ENCODE measurements at places on chromosomes 2 and 18. TPM values are rescaled to one million over a fixed set of nuclear protein-coding genes. Genes with fewer than 3 reads are reported as not detected.

DNA sequence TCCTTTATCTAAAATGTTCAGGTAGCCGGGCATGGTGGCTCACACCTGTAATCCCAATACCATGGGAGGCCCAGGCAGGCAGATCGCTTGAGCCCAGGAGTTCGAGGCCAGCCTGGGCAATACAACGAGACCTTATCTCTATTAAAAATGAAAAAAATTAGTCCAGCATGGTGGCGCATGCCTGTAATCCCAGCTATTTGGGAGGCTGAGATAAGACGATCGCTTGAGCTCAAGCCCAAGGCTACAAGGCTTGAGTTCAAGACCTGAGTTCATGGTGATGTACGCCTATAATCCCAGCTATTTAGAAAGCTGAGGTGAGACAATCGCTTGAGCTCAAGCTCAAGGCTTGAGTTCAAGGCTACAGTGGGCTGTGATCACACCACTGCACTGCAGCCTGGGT, 45.6 kb upstream of the GPR75 start:
- no peak for DNase-seq

Gene CDKL4
- polyA plus RNA-seq: not detected

DNA sequence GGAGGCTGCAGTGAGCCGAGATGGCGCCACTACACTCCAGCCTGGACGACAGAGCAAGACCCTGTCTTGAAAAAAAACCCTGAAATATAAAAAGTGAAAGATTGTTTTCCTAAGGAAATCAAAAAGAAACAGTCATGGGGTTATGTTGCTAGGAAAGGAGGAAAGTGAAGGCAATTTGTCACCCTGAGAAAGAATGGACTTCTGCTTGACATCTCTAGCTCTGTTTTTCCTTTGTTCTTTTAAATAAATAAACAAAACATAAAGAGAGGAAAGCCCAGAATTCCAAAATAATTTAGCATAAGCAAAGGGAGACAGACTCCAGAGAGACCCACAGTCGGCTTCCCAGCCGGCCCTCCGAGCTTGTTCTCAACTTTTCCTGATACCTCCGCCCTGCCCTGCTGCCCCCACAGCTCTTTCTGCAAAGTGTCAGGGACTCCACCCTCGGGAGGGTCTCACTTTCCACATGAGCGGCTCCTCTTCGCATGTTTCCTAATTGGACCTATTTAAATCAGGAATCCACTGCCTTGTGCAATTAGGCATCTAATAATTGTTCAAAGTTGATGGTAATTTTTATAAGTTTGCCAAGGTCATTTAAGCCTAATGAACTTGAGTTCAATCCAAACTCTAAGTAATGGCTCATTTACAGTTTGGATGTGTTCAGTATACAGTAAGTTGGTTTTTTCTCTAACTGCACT, 49.8 kb upstream of the COPS8 start:
- DNase-seq: no peak

Gene G6PC2
- polyA plus RNA-seq: not detected

GRCh38 chr2:586641-587076, 90.5 kb downstream of the TMEM18 start:
- no peak for DNase-seq

Gene NCKAP5
- polyA plus RNA-seq: 0.51 TPM

Gene FAM110C
- polyA plus RNA-seq: 1.4 TPM

GRCh38 chr2:159155320-159155719, 131.2 kb downstream of the WDSUB1 start:
- DNase-seq: no peak

Gene CRYBA2
- polyA plus RNA-seq: not detected

- no peak for DNase-seq
Measured at GRCh38 chr2:71546777-71547281, 93.5 kb downstream of the DYSF start.

Gene APLF
- polyA plus RNA-seq: 0.65 TPM

- no peak for DNase-seq
Measured at GRCh38 chr2:112811841-112812306, 24.7 kb downstream of the IL1B start.

Gene KCNE4
- polyA plus RNA-seq: 2.4 TPM

DNA sequence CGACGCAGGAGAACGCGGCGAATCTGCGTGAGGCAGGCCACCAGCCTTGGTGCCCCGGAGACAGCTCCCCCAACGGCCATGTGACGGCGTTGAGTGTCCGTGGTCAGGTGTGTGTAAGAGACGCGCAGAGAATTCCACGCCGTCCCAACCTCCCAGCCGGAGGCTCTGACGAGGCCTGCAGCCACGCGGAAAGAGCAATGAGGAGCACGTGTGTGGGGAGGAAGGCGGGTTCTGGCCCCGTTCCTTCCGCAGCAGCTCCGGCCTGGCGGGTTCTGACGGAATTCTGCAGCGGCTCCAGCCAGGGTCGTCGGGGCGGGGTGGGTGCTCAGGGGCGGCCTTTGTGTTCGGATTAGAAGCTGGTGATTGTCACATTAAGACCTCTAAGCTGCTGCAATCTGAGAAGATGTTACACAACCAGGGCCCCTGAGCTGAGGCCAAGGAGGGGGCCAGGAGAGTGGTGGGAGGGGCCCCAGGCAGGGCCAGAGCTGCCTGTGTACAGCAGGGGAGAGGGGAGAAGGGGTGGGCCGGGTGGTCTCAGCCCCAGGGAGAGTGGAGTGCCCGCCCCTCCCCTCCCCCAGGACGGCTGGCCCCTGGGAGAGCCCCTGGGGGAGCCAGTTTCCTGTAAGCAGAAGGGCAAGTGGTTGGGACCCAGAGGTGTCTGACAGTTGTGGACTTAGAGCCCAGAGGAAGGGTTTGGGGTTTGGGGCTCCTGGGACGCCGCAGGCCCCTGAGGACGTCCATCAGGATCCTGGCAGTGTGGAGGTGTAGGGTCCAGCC, 5.1 kb upstream of the GAL3ST2 start:
- DNase-seq: no peak

Gene LRRC30
- polyA plus RNA-seq: not detected

GRCh38 chr18:6627645-6628044, 101.9 kb upstream of the ARHGAP28 start:
- no peak for DNase-seq

DNA sequence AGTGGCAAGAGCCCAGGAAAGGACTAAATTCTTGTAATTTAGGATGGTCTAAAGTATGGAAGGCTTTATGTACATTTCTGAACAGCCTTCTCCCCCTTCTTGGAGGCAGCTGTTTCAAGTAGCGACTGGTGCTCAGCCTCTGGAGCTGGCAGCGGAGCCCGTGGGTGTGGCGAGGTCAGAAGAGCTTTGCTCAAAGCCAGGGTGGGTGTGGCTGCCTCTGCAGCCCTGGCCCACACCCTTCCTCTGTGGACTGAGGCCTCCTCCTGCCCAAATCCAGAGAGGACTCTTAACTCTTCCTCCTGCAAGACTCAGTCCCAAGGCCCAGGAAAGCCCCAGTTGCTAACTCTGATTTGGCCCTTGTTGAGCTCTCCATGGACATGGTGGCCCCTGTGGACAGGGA, 202.1 kb upstream of the REV1 start:
- DNase-seq: peak; percentile 48

- DNase-seq: no peak
Measured at GRCh38 chr2:183001948-183002347, 36.3 kb downstream of the NCKAP1 start.

DNA sequence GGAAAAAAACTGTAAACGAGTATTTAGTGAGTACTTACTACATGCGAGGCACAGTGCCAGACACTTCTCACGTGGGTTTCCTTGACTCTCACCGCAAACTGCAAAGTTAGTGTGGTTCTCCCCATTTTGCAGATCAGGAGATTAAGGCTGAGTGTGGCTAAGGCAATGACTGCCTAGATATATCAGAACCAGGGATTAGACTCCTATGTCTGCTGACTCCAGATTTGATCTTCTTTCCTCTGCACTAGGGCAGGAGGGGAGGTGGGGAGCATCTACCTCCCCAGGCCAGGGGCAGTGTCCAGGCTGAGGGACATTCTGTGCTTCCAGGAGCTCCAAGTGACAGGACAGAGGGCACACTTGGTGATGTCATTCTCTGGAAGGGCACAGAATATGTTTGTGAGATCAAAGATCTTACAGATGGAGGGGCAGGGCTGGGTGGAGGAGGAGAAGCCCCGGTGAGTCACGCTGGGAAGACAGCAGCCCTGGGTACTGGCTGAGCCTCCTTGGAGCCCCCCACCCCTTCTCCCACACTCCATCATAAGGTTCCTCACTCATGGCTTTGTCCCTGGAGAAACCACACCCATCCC, 92.4 kb downstream of the RHOB start:
- no peak for DNase-seq

- no peak for DNase-seq
Measured at GRCh38 chr2:191869781-191870180, 22.9 kb upstream of the CAVIN2 start.

Gene XIRP2
- polyA plus RNA-seq: 844 TPM

DNA sequence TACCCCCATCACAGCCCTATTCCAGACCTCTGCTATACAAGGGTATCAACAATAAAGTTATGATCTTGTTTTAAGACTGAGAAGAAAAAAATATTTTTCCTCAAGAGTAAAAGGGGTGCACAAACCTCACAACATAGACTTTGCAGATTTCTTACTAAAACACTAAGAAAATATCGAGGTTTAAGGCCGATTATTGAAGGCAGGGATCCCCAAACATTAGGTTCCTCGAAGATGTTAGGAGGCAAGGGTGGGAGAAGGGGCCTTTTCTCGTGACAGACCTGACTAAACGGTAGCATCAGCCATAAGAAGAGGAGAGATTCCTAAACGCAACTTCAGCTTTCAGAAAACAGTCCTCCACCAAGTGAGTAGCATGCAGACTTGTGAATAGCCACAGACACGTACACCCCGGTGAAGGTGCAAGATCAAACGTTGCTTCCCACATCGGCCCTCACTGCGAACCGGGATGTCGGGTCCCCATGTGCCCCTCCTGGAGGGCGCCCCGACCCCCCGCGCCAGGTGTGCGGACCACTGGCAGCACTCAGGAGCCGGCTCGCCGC, 678 bp downstream of the PIAS2 start:
- no peak for DNase-seq

GRCh38 chr2:175964195-175964594, 37.9 kb downstream of the LNPK start:
- DNase-seq: no peak

GRCh38 chr2:230865766-230866755, 1.3 kb downstream of the ITM2C start:
- DNase-seq: no peak

Gene SLC16A14
- polyA plus RNA-seq: 0.53 TPM

Gene FOXI3
- polyA plus RNA-seq: not detected

DNA sequence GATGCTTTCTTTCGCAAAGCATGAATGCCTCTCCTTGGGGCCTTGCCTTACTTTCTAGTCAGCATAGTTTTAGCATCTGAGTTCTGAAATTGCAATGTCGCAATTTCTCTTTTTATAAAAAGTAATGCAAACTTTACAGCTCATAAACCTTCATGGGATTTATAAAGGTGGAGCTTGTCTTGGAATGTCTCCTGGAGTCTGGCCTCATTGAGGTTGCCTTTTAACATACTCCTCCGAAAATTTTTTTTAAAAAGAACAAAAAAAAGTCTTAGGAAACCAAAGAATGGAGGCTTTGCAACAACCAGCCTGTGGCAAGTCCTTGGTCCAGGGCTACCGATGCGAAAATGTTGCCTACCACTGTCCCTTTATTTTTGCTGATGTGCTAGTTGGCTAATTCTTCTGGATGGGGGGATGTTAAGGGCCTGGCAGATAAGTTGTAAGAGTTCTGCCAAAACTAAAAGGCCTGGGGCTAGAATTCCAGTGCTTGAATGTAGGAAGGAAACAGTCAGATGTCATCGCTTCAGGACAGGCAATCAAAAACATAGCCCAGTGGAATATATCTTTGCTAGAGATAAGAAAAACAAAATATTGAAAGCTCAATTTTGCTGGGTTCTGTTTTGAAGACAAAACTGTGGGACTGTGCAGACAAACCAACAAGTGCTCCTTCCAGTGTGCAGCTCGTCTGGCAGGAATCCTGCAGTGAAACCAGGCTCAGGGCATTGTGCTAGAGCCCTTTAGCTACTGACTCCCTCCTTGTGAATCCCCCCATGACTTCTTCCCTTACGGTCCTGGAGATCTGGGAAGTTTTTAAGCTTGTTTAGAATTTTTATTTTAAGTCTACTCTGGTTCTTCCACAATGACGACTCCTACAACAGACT, 213.0 kb downstream of the PIEZO2 start:
- no peak for DNase-seq

Gene DSC3
- polyA plus RNA-seq: 0.22 TPM

- DNase-seq: no peak
Measured at GRCh38 chr2:207008105-207008990, 69.0 kb downstream of the CPO start.

Gene POTEF
- not detected for polyA plus RNA-seq

DNA sequence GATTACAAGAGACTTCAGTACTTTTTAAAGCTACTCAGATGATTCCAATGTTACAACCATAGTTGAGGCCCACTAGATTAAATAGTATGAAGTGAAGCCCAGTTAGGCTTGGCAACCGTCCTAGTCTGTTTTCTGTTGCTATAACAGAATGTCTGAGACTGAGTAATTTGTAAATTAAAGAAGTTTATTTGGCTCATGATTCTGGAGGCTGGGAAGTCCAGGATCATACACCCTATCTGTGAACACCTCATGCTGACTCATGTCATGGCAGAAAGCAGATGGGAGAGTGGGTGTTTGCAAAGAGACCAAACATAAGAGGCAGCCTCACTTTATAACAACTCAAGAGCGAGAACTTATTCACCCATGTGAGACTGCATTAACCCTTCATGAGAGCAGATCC, 63.1 kb downstream of the CCDC150 start:
- DNase-seq: no peak
